ENCODE measurements at places on chromosomes 1 and 21. TPM values are rescaled to one million over a fixed set of nuclear protein-coding genes. Genes with fewer than 3 reads are reported as not detected.

Gene LRRIQ3
- total RNA-seq, result 1.6 TPM

Gene CDK18
- 0.88 TPM for total RNA-seq

Gene PIGP
- total RNA-seq, result 17.0 TPM

Gene LENEP
- 0.40 TPM for total RNA-seq

Gene CIART
- 1.4 TPM for total RNA-seq

Gene TRIM33
- 24.9 TPM for total RNA-seq

Gene LCE1B
- 0.74 TPM for total RNA-seq

Gene RSPH1
- 0.27 TPM for total RNA-seq

Gene UBAP2L
- total RNA-seq, result 171 TPM

Gene UBL4B
- not detected for total RNA-seq

Gene VHLL
- total RNA-seq, result not detected

Gene RIMS3
- total RNA-seq, result 0.74 TPM

Gene ADCY10
- not detected for total RNA-seq

Gene AMPD1
- total RNA-seq, result not detected

Gene CFAP45
- total RNA-seq, result 0.93 TPM

Gene CFHR1
- total RNA-seq, result not detected

Gene AVPR1B
- total RNA-seq, result not detected

Gene MFAP2
- not detected for total RNA-seq

Gene GRHL3
- total RNA-seq, result 0.51 TPM

Gene TXLNA
- total RNA-seq, result 71.3 TPM

Gene ADAMTS4
- 0.13 TPM for total RNA-seq

Gene TNFRSF4
- total RNA-seq, result 6.5 TPM

All from GM12878 (cell line).